Caki2 (cell line): ENCODE measurements at places on chromosomes 12 and 14. TPM values are rescaled to one million over a fixed set of nuclear protein-coding genes. Genes with fewer than 3 reads are reported as not detected.

MSI1 gene
- 0.29 TPM in 1 of 2 replicates, not detected in the other for total RNA-seq

KRT6B gene
- not detected in 2 replicates for total RNA-seq

ZBTB25 gene
- 0.38 and 0.74 TPM in 2 replicates for total RNA-seq

TMEM253 gene
- 0.20 TPM in 1 of 2 replicates, not detected in the other for total RNA-seq

OLR1 gene
- not detected in 2 replicates for total RNA-seq

SELPLG gene
- total RNA-seq = not detected in 2 replicates

BCL2L2 gene
- total RNA-seq = 4.0 and 8.6 TPM in 2 replicates

RGS6 gene
- total RNA-seq = not detected in 2 replicates

VWF gene
- total RNA-seq = 0.07 TPM in 1 of 2 replicates, not detected in the other

TROAP gene
- total RNA-seq = 12.0 and 41.5 TPM in 2 replicates

SIRT4 gene
- total RNA-seq = 0.61 TPM in 1 of 2 replicates, not detected in the other

MIP gene
- total RNA-seq = not detected in 2 replicates
